ENCODE measurements at places on chromosomes 7 and 10.

GRCh38 chr10:52631648-52632047 lies 140.9 kb downstream of the MBL2 start:
- DNase-seq, result no peak

DNA sequence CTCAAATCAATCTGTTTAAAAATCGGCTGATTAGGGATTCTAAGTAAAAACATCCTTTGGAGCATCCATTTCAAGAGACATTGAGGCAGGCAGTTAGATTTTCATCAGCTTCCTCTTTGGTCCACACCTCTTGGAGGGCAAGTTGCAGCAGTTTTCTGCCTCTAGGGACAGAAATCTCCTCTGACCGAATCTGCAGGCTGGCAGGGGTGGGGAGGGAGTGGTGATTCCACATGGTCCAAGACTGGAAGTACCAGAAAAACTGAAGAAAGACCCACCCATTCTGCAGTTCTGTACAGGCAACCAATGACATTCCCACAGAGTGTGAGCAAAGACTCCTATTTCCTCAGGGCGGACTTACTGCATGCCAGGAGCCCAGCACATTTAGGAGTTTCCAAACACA lies 29.0 kb downstream of the FGFBP3 start:
- DNase-seq, result no peak

- DNase-seq, result no peak
Measured at GRCh38 chr10:2619472-2619871, 447.9 kb upstream of the PFKP start.

DNA sequence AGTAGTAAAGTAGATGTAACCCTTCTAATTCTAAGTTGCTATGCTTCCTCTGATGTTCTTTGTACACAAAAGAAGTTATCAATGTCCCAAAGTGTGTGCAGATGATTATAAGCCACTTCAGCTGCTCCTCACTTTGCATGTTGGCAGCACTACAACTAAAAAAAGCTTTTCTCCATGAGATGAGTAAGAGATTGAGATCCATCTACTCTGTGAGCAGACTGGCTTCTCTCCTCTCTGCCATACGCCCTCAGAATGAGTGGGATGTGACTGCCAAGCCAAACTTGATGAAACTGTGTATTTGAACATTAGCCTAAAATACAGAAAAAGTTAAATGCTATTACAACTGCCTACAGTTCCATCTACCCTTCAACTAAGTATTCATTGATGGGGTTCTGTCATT lies 102.9 kb upstream of the ETV1 start:
- no peak for DNase-seq

GRCh38 chr10:65670087-65670486 lies 1255.7 kb upstream of the LRRTM3 start:
- no peak for DNase-seq

DNA sequence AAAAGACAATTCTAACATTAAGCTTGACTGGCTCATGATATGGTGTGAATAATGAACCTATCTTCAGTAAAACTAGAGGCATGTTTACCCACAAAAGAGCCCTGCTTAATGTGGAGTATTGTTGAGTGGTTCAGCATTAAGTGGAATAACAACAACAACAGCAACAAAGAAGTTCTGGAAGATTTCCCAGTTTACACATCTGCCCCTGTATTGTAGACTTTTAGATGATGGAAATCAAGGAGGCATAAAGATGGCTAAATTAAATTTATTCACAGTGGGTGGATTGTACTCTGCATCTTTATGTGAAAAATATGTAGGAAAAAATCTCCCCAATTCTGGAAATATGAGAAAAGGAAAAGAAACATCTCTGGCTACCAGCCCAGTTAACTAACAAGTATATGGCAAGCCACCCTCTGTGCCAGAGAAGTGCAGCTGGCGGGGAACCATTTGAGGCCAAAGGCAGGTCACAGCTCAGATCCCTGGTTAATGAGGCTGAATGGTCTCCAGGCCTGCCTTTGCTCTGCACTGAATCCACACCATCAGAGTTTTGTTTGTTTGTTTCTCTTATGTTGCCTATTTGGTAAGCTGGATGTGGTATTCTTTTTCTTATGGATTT lies 186.0 kb downstream of the SEMA3D start:
- DNase-seq, result no peak

DNA sequence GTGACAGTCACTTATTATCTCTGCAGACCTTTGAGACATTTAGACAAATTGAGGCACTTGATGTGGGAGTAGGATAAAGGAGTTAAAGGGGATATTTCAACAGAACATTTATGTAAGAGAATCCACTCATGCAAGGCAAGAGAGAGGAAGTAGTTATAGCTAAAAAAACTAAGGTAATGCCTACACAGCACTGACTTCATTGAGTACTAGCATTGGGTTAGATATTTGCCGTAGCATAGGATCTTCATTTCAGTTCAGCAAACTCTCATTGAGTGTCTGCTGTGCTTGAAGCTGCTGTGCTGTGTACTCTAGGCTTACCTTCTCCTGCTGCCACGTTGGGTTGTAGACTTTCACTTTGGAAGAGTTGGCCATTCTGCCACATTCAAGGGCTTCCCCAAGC lies 10.5 kb upstream of the ENTPD1 start:
- DNase-seq, result no peak

GRCh38 chr7:142890874-142891485 lies 5.4 kb upstream of the TRPV6 start:
- no peak for DNase-seq

GRCh38 chr7:73376671-73377412 lies 48.9 kb downstream of the FKBP6 start:
- DNase-seq, result no peak

GRCh38 chr7:139767561-139767982 lies 10.2 kb downstream of the HIPK2 start:
- DNase-seq, result no peak

DNA sequence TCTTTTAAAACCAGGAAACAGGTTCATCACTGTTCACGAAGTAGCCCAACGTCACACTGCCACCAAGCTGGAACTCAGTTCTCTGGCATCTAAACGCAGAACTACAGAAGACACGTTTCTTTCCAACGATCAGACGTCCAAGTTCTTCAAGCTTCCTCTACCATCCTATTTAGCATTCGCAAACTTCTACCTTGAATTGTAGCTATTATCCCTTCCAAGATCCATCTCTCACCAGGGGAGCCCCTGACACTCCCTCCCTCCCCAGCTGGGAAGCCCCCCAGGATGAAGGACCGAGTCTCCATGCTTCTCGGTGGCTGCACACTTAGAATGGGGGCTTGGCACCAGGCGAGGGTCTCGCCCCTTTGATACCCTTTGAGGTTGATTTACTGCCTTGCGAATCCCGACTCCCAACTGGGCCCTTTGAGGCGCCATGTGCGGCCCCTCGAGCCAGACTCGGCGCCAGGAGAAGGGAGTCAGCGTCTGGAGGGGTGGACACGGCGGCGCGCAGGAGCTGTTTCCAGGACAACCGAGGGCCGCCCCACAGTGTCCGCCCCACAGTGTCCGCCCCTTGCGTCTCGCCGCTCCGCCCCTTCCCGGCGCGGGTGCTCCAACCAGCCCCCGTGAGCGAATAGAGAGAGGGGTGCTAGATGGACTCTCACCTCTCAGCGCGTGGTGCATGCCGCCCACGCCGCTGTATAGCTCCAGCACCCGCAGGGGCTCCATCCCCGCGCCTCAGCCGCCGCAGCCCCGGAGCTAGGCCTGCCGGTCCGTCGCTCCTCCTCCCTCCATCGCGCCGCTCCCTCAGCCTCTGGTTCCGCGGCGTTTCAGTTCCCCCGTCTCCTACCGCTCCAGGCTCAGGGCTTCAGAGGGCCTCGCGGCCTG lies at the start of gene TRDMT1:
TRDMT1 (minus strand) TSS at position 761 of the 882 bp plus-strand sequence; CDS start at position 723, 38 bp downstream.
- peak; percentile 93 for DNase-seq

DNA sequence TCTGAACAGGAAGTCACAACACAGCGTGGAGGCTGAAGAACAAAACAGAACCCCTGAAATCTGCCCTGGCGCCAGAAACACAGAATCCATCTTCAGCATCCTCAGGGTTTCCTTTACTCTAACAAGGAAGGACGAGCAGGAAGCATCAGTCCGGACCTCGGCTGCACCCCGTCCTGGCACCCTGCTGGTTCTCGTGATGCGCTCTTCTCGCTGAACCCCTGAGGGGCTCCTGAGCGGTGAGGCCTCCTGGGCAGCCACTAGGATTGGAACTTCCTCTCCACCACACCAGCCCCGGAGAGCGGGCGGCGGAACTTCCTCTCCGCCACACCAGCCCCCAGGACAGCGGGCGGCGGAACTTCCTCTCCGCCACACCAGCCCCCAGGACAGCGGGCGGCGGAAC lies 461.9 kb downstream of the PTPRN2 start:
- DNase-seq, result peak; percentile 15

GRCh38 chr7:81791568-81792518 lies 22.0 kb upstream of the HGF start:
- no peak for DNase-seq

GRCh38 chr7:123871998-123872867 lies 27.3 kb downstream of the HYAL4 start:
- DNase-seq, result peak; percentile 19

DNA sequence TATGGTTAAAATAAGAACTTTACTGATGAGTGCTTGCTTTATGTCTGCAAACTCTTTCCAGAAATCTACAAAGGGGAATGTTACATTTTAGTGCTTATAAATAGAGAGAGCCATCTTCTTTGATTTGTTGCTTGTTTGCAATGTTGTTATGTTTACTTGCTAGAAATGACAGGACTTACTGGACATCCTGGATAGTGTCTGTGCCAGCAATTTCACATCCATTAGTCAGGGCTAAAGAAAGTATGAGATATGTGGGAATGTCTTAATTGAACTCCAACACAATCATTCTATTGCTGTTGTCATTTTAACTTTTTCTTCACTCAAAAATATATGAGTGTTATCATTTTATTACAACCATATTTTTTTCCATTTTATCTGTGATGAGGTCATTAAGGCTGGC lies 453.2 kb downstream of the TNS3 start:
- DNase-seq, result no peak

DNA sequence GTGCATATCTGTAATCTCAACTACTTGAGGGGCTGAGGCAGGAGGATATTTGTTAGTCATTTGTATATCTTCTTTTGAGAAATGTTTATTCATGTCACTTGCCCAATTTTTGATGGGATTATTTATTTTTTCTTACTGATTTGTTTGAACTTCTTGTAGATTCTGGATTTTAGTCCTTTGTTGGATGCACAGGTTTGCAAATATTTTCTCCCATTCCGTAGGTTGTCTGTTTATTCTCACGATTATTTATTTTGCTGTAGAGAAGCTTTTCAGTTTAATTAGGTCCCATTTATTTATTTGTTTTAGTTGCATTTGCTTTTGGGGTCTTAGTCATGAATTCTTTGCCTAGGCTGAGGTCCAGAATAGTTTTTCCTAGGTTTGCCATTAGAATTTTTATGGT lies 44.1 kb upstream of the OSBPL3 start:
- DNase-seq, result no peak

DNA sequence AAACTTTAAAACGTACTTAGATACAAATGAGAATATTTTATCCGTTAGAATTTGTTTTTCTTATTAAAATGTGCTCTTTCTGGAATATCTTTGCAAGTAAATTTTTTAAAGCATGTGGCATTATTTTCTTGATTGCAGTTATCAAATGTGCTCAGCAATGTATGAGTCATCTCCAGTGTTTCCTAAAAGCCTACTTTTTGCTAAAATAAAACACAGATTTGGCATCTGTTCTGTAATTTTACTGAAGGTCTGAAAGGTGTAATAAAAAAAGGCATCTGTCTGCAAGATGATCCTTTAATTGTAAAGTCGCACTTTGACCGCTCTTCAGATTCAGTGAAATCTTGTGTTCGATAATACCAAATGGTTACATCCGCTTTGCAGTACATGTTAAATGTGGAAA lies 3.4 kb downstream of the GNAT3 start:
- DNase-seq, result no peak

GRCh38 chr10:129404091-129404490 lies 63.0 kb upstream of the MGMT start:
- DNase-seq, result no peak

- no peak for DNase-seq
Measured at GRCh38 chr7:115965796-115966475, 64.6 kb downstream of the TFEC start.

- DNase-seq, result no peak
Measured at GRCh38 chr7:2007551-2007950, 225.2 kb downstream of the MAD1L1 start.

- DNase-seq, result no peak
Measured at GRCh38 chr10:75400163-75400770, 1.3 kb downstream of the ZNF503 start.

DNA sequence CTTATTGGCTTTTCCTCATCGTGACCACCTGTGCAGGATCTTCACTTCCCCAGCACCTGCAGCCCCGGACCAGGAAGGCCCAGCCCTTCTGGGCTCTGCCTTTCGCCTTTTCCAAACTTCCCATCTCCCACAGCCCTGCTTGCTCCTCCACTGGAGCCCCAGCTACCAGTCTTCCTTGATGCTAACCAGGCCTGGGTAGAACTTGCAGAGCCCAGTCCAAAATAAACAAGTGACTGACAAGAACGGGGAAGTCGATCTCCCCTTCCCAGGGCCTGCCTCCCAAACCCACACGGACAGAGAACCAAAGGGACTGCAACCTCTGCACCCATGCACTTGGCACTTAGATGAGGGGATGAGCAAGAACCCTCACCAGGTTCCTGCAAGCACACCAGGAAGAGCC lies 154.9 kb upstream of the C7orf33 start:
- DNase-seq, result no peak

- no peak for DNase-seq
Measured at GRCh38 chr10:58152673-58153263, 114.9 kb downstream of the IPMK start.

- DNase-seq, result no peak
Measured at GRCh38 chr7:11082552-11083213, 109.0 kb downstream of the PHF14 start.

DNA sequence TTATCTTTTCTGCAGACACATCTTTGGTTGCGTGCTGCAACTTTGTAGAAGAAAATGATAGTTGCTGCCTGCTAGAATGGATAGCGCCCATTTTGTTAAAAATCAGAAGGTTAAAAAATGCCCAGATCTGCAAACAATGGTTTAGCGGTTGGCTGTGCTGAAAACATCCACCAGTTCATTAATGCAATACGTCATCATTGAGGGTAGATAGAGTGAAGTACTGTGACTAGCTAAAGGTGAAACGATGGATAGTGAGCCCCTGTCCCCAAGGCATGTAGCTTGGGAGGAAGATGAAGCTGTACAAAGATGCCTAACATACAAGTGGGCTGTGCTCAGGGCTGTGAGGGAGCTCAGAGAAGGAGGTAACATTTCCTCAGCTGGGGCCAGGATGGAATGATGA lies 48.4 kb downstream of the TEX36 start:
- DNase-seq, result no peak

GRCh38 chr10:110568055-110568735 lies 700 bp downstream of the SMC3 start:
- DNase-seq, result no peak

GRCh38 chr7:20788420-20788990 lies 1.8 kb upstream of the SP8 start:
- no peak for DNase-seq

DNA sequence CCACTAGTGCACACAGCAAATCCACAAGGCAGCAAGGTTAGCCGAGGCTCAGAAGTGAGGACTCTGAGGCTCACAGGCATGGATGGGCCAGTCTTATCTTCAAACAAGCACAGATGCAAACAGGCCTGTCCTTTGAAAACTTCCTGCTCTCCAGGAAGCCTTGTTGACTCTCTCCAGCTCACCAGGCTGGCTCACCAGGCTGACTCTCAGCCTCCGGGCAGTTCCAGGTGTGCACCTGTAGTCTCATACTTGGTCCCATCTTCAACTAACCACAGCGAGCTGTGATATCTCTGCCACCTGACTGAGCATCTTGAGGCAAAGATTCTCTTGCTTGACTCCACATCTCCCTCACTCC lies 173.9 kb upstream of the ZMIZ1 start:
- no peak for DNase-seq

GRCh38 chr10:35011771-35012191 lies 78.4 kb downstream of the CUL2 start:
- DNase-seq, result no peak

- no peak for DNase-seq
Measured at GRCh38 chr7:150357270-150357669, 11.4 kb upstream of the REPIN1 start.

All from psoas muscle (tissue), 8 donors.